Endothelial cell of coronary artery (primary cell): ENCODE measurements at places on chromosomes 13 and 19. TPM values are rescaled to one million over a fixed set of nuclear protein-coding genes. Genes with fewer than 3 reads are reported as not detected.

The KLC3 gene
- total RNA-seq: 0.19 TPM in 1 of 2 replicates, not detected in the other

The CABP5 gene
- total RNA-seq: not detected in 2 replicates

The LYPD5 gene
- 0.36 and 0.56 TPM in 2 replicates for total RNA-seq

The CAMSAP3 gene
- under 0.01 and 0.09 TPM in 2 replicates for total RNA-seq
